ENCODE measurements at places on chromosomes 5 and 9. TPM values are rescaled to one million over a fixed set of nuclear protein-coding genes. Genes with fewer than 3 reads are reported as not detected.

The SH3TC2 gene
- 0.66 TPM for total RNA-seq

The HAVCR1 gene
- total RNA-seq: 27.7 TPM

The TRPM3 gene
- 0.32 TPM for total RNA-seq

The LURAP1L gene
- 42.5 TPM for total RNA-seq

The MUSK gene
- 2.0 TPM for total RNA-seq

The PCDHB14 gene
- 0.62 TPM for total RNA-seq

The TRMO gene
- total RNA-seq: 11.9 TPM

The ADAMTS13 gene
- total RNA-seq: 4.2 TPM

The TMEM38B gene
- total RNA-seq: 38.2 TPM

The DDX41 gene
- total RNA-seq: 134 TPM

The CD72 gene
- 0.69 TPM for total RNA-seq

The CNTFR gene
- total RNA-seq: 1.8 TPM

The ACER2 gene
- 10.6 TPM for total RNA-seq

GRCh38 chr5:37740331-37741066 is 99.3 kb downstream of the GDNF start:
- H3K36me3 ChIP-seq: no peaks in the 10 kb centered on the region
- H3K27ac ChIP-seq: no peak overlapping the region
- no peaks in the 10 kb centered on the region for H3K27me3 ChIP-seq
- H3K4me1 ChIP-seq: peaks cover 3% of the 10 kb centered on the region
- DNase-seq: no peak

DNA sequence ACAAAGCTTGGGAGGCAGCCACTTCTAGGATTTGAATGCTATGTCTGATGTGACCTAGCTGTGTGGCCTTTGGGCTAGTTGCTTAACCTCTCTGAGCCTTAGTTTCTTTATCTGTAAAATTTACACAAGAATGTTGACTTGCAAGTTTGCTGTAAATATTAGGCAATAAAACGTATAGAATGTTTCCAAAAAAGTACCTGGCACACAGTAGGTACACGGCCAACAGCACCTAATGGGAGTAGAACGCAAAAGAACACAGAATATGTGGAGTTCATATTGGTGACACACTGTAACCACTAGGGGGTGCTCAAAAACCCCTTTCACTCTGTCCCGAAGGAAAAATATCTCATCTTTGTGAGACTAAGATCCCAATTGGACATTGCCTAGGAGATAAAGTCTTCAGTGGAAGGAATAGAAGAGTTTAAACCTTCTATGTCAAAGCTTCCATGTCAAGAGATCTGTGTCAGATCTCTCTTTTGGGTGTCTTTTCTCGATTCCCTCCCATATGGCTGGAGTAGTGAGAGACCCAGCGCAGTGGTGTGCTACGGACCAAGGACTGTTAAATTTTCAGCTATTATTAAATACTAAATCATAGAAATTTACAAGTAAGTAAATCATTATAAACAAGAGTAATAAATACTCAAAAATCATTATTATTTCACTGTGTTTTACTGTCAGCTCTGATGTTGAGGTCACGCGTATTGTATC is 145.4 kb upstream of the RAD23B start:
- no peaks in the 10 kb centered on the region for H3K27me3 ChIP-seq
- no peak overlapping the region for H3K4me3 ChIP-seq
- DNase-seq: peak; percentile 34
- no peak overlapping the region for H3K27ac ChIP-seq
- no peaks in the 10 kb centered on the region for H3K4me1 ChIP-seq

- H3K4me3 ChIP-seq: peak overlapping the region; percentile 77
- H3K36me3 ChIP-seq: no peaks in the 10 kb centered on the region
- H3K27ac ChIP-seq: peak overlapping the region; percentile 97
- H3K4me1 ChIP-seq: no peaks in the 10 kb centered on the region
Measured at GRCh38 chr5:69491838-69492390, 676 bp upstream of the OCLN start.

GRCh38 chr9:3992222-3992621 is 307.6 kb downstream of the GLIS3 start:
- no peak for DNase-seq
- H3K27ac ChIP-seq: no peak overlapping the region
- H3K4me1 ChIP-seq: no peaks in the 10 kb centered on the region
- no peaks in the 10 kb centered on the region for H3K36me3 ChIP-seq
- H3K4me3 ChIP-seq: no peak overlapping the region
- no peaks in the 10 kb centered on the region for H3K27me3 ChIP-seq

DNA sequence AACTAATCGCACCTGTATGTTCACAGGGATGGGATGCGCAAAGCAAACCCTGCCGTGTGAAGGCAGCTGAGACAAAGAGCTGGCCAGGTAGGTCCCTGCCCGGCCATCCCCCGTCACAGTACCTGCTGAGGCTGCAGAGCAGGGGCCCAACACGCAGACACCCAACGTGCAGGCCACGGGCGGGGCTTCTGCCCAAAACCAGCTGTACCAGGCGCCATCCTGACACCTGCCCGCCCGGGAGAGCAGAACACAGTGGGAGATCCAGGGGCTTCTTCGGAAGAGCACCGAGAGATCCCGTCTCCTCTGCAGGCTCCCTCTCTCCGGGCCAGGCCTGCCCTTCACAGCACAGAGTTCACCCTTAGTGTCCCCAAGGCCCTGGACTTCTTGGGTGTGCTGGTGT is 28.4 kb downstream of the ABO start:
- H3K36me3 ChIP-seq: no peaks in the 10 kb centered on the region
- no peak for DNase-seq
- H3K4me3 ChIP-seq: no peak overlapping the region
- H3K27me3 ChIP-seq: no peaks in the 10 kb centered on the region

- no peak within 1 kb of the TSS for H3K27ac ChIP-seq
- no peaks in the 10 kb centered on the region for H3K27me3 ChIP-seq
- H3K4me1 ChIP-seq: no peaks in the 10 kb centered on the region
Measured at GRCh38 chr5:97142521-97143254, at the start of gene LIX1. TSS of gene LIX1 (minus strand) at chr5:97142611. CDS start at chr5:97142576, 35 bp downstream.

DNA sequence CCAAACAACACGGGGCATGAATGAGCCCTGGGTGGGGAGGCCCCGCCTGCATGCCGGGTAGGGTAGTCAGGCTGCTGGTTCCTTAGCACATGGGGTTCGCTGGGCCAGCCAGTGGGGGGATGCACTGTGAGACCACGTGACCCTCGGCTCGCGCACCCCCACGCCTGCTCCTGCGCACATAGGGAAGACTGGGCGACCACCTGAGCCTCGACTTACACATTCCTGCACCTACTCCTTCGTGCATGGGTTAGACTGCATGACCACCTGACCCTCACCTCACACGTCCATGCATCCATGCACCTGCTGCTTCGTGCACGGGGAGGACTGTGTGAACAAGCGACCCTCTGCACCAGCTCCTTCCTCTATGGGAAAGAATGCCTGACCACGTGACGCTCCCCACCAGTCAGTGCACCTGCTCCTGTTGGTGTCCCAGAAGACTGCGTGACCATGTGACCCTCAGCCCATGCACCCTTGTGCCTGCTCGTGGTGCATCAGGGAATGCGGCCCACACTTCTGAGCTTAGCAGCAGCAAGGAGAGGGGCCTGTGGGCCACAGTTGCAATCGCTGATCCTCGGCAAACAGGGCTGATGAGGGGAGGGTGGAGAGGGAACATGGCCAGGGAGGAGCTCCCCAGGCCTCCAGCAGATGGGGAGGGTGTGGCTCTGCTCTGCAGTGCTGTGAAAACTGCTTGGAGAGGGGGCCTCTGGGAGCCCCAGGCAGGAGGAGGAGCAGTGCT is 18.1 kb downstream of the LPCAT1 start:
- no peaks in the 10 kb centered on the region for H3K36me3 ChIP-seq
- no peak overlapping the region for H3K27ac ChIP-seq
- H3K4me1 ChIP-seq: peaks cover 3% of the 10 kb centered on the region
- no peaks in the 10 kb centered on the region for H3K27me3 ChIP-seq
- no peak for DNase-seq

GRCh38 chr9:84670138-84671041 is 861 bp downstream of the NTRK2 start:
- H3K27ac ChIP-seq: no peak overlapping the region
- no peaks in the 10 kb centered on the region for H3K36me3 ChIP-seq
- DNase-seq: no peak
- H3K27me3 ChIP-seq: peaks cover 19% of the 10 kb centered on the region
- H3K4me1 ChIP-seq: no peaks in the 10 kb centered on the region
- peak overlapping the region; percentile 29 for H3K4me3 ChIP-seq

DNA sequence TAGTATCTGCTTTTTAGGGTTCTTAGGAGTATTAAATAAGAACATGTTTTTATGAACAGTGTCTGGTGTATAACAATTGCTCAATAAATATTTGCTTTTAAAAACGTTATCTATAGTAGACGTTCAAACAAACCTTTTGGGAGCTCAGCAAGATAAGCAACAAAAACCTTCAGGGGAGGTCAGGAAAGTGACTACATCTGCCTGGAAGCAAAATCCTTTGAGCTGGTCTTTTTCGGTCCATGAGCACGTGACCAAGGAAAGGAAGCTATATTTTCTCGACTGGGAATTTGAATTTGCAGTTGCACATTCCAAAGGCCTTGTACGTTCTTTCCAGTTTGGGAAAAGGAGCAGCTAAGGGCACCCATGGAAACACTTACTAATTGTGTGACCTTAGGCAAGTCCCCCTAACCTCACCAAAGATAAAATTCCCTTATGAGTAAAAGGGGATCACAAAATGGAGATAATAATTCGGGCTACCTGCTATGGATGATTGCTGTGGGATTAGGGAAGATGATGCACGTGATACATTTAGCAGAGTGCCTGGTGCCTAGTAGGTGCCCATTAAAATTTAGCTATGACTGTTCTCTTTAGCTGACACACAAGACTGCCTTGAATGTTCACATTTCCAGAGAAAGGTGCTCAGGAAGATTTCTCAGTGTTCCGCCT is 45.4 kb downstream of the PTTG1 start:
- peak overlapping the region; percentile 73 for H3K27ac ChIP-seq
- peaks cover 10% of the 10 kb centered on the region for H3K4me1 ChIP-seq
- H3K36me3 ChIP-seq: no peaks in the 10 kb centered on the region
- peak overlapping the region; percentile 30 for H3K4me3 ChIP-seq

- H3K4me3 ChIP-seq: no peak overlapping the region
- DNase-seq: no peak
- no peaks in the 10 kb centered on the region for H3K36me3 ChIP-seq
- no peaks in the 10 kb centered on the region for H3K4me1 ChIP-seq
Measured at GRCh38 chr9:73349476-73349875, 197.8 kb downstream of the ANXA1 start.

- H3K27me3 ChIP-seq: peaks cover 5% of the 10 kb centered on the region
- no peaks in the 10 kb centered on the region for H3K36me3 ChIP-seq
- no peak for DNase-seq
- H3K4me3 ChIP-seq: no peak overlapping the region
Measured at GRCh38 chr9:130987738-130988399, 21.1 kb upstream of the LAMC3 start.

DNA sequence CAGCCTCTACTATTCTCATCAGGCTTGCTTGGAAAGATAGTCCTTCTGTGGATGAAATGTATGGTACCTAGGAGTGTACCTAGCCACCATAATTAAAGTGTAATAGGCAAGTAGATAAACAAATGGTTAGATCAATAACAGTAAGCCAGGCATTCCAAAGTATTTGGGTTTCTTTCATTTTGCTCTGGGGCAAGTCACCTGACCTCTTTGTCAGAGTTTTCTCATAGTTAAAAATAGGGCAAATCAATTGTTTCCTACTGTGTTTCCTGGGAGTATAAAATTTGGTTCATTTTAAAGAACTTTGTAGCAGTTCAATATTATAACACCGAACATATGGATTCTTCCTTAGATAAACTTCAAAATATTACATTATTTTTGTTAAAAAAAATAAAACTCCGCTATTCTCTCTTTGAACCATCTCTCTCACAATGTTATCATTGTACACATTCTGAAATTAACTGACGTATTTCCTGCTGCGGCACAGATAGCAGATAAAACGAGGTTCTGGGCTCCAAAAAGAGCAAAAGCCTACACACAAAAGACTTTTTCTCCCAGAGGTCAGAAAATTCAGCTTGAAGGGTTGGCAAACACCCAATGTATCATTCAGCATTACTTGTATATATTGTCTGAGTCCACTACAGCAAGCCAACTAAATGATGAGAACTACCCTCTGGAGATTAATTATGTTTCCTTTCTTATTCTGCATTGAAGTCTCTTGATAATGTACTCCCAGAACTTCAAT is 267.9 kb downstream of the COX7C start:
- no peaks in the 10 kb centered on the region for H3K4me1 ChIP-seq
- H3K27ac ChIP-seq: no peak overlapping the region
- DNase-seq: no peak
- H3K36me3 ChIP-seq: no peaks in the 10 kb centered on the region
- no peaks in the 10 kb centered on the region for H3K27me3 ChIP-seq

- no peak overlapping the region for H3K27ac ChIP-seq
- no peaks in the 10 kb centered on the region for H3K36me3 ChIP-seq
- no peak for DNase-seq
- H3K4me3 ChIP-seq: no peak overlapping the region
- H3K27me3 ChIP-seq: no peaks in the 10 kb centered on the region
Measured at GRCh38 chr5:158435161-158435616, 576.2 kb upstream of the CLINT1 start.

- no peak overlapping the region for H3K4me3 ChIP-seq
- no peak for DNase-seq
- no peaks in the 10 kb centered on the region for H3K36me3 ChIP-seq
- no peaks in the 10 kb centered on the region for H3K27me3 ChIP-seq
- no peak overlapping the region for H3K27ac ChIP-seq
Measured at GRCh38 chr5:170408226-170408625, 19.1 kb upstream of the KCNMB1 start.

GRCh38 chr5:142683881-142684505 is 1.9 kb downstream of the FGF1 start:
- no peaks in the 10 kb centered on the region for H3K27me3 ChIP-seq
- DNase-seq: no peak
- no peaks in the 10 kb centered on the region for H3K36me3 ChIP-seq
- H3K4me3 ChIP-seq: no peak overlapping the region

GRCh38 chr5:26805076-26805475 is 233.3 kb downstream of the CDH9 start:
- no peaks in the 10 kb centered on the region for H3K27me3 ChIP-seq
- H3K27ac ChIP-seq: no peak overlapping the region
- H3K4me3 ChIP-seq: no peak overlapping the region
- no peak for DNase-seq
- no peaks in the 10 kb centered on the region for H3K36me3 ChIP-seq

DNA sequence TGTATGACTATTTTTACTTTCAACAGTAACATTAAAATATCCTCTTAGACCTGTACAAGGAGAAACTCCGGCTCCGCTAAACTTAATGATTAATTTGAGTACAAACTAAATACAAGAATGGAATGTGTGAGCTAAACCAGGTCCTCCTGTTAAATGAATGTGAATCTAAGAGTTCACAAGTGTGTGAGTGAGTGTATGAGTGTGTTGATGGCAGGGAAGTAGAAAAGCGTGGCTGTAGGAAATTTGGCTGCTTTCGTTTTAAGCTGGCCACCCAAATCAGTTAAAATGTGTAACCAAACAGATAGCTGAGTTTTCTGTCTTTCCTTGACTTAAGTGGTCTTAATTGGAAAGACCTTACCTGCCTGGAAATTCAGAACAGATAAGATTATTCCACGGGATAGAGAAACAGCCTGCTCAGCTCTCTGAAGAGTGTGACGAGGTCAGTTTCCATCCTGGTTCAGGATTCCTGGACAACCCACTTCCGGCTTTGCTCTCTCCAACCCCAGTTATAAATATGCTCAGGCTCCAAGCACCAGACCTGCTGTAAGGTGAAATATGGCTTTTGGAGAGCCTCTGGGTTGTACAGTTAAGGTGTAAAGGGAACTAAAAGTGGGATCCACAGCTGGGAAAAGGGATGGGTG is 908.6 kb upstream of the EDIL3 start:
- H3K27me3 ChIP-seq: no peaks in the 10 kb centered on the region
- H3K27ac ChIP-seq: no peak overlapping the region
- H3K4me1 ChIP-seq: no peaks in the 10 kb centered on the region

- no peak overlapping the region for H3K4me3 ChIP-seq
- no peaks in the 10 kb centered on the region for H3K27me3 ChIP-seq
- DNase-seq: no peak
Measured at GRCh38 chr5:165497707-165498106, 1992.3 kb downstream of the MAT2B start.

GRCh38 chr5:41670854-41671479 is 160.6 kb upstream of the PLCXD3 start:
- no peak for DNase-seq
- H3K27ac ChIP-seq: no peak overlapping the region
- H3K4me1 ChIP-seq: no peaks in the 10 kb centered on the region

All from colonic mucosa (tissue), 4 donors.